ENCODE measurements at places on chromosomes 7 and 10.

DNA sequence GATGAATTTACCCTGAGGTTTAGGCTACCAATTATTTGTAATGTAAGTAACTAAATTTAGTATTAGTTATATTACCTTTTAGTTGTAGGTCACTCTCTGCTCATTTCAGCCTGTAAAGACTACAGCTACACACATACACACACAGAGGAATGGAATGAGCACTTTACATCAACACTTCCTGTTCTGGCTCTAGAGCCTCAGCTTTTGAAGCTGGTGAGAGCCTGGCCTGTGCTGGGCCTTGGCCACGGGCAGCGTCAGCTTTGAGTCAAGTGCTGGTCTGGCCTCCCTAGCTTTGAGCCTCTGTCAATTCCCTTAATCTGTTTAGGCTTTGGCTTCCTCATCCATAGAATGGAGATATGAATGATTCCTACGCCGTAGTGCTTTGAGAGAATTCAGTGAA is 141.7 kb downstream of the EGFR start:
- DNase-seq = no peak

DNA sequence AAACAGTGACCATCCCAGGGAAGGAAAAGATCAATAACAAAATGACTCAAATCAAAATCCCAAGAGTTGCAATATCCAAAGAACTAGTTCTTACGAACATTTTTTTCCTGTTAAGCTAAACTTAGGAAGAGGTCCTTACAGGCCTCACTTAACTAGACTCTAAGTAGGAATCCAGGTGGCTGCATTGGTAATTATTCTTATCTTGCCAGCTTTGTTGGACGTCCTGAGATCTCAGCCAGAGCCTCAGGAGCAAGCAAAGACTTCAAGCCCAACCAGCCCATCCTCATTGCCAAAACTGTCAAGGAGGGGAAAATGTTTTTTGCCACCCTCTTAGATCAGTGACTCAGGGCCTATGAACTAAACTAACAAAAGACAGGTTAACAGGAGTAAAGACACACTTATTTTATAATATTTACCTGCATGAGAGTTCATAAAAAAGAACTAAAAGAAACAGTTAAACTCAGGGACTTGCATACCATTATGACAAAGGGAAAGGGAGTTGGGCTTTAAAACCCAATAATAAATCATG is 18.3 kb upstream of the PPP1R9A start:
- DNase-seq = no peak

DNA sequence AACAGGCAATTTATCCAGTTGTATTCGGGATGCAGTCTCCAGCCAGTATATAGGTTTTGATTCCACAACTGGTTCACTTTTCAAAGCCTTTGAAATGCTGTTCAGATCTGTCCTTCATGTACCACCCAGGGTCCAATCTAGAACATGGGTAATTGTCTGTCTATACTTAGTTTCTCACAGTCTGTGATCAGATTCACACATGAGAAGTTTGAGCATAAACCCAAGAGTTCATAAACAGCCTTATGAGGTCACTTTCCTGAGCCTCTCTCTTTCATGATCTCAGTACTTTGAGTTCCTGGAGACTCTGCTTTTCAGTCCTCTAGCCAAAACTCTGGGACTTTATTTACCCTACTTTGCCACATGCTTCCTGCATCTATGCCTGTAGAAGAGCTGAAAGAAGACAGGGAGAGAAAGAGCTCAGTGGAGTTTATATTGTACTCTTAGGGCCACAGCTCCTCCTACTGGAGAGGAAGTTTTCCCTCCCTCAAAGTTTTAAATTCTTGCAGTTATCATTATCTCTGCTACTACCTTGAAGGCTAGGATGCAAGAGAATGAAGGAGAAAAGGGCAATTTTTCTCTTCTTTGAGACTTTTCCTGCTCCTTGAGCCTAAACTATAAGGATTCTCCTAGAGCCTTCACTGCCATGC is 172.0 kb downstream of the ZEB1 start:
- DNase-seq = no peak

- DNase-seq = no peak
These were observed 155.4 kb downstream of the ATE1 start for GRCh38 chr10:121772406-121772805.

Measured in effector CD4-positive, alpha-beta T cell (primary cell).